ENCODE measurements at places on chromosomes 1 and 21.

DNA sequence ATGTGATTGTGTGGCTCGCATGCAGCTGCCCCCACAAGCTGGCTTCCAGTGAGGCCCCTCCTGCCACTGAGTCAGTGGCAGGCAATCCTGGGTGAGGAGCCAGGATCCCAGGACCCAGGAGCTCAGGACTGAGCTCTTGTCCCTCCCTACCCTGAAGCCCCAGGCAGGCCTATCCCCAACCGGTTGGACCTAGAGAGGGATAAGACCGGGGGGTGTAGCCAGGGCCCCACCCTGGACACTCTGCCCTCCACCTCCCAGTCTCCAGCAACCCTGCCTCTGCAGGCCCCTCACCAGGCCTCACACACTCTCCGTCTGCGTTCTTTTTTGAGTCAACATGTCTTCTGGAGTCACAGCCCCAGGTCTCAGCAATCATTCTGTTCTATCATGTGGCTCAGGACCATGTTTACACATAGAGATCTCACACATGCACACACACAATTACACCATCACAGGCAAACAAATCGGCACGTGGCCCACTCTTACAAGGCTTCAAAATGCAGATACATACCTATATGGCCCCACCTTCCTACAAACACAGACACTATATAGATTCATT is 2.6 kb downstream of the VSIG8 start:
- DNase-seq: no peak

DNA sequence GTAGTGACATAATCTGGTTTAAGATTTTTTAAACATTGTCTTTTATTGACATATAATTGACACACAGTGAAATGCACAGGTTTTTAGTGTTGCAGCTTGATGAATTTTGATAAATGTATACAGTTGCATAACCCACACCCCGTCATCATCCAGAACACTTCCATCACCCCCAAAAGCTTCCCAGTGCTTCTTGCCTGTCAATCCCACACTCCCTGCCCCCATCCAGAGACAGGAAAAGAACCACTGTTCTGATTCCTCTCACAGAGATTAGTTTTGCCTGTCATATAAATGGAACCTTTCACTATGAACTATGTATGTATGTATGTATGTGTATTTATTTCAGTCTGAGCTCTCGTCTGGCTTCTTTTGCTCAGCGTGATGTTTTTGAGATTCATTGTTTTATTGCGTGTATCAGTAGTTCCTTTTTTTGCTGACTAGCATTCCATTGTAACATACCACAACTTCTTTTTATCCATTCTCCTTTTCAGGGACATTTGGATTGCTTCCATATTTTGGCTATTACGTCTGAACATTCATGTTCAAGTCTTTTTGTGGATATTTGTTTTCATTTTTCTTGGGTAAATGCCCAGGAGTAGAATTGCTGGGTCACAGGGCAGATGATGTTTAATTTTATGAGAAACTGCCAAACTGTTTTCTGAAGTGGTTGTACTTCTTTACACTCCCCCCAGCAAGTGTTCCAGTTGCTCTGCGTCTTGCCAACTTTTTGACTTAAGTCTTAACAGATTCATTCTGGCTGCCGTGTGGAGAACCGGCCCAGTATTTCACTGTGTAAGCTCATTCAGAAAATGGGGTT is 8.7 kb downstream of the UBIAD1 start:
- DNase-seq: no peak

- no peak for DNase-seq
These were observed 238.0 kb upstream of the TMEM51 start for GRCh38 chr1:14915356-14916054.

DNA sequence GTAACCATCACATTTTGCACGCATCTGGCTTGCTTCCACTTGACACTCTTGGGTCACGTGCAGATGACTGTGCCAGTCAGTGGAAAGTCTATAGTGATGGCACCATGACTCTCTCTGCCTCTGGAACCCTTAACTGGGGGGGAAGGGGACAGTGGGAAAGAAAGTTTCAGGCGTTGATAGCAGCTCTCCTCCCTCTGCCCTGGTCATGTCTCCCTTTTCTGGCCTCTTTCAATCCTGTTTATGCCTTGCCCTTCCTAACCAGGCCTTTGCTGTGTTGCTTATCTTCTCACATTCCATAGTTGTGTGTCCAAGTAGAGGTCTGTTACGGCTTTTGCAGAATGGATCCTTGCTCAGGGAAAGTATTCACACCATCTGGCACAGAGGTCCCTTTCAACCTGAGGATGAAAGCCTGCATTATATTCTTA is 93.5 kb downstream of the NRDC start:
- DNase-seq: no peak

DNA sequence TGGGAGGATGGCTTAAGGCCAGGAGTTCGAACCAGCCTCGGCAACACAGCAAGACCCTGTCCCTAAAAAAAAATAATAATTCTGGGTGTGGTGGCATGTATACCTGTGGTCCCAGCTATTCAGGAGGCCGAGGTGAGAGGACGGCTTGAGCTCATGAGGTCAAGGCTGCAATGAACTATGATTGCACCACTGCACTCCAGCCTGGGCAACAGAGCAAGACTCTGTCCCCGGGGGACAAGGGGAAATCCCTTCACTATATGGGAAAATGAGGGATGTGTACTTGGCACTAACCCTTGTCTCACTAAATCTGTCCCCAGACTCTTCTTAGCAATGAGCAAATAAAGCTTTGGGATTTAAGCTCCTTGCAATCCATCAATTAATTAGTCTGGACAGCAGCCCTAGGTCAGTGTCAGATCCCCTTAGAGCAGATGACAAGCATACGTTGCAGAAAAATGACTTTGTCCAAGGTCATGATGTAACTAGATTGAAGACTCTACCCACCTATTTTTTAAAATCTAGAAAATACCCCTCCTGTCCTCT is 9.4 kb downstream of the KDM5B start:
- DNase-seq: no peak

- no peak for DNase-seq
These were observed 35.1 kb downstream of the IL6R start for GRCh38 chr1:154440036-154440804.

DNA sequence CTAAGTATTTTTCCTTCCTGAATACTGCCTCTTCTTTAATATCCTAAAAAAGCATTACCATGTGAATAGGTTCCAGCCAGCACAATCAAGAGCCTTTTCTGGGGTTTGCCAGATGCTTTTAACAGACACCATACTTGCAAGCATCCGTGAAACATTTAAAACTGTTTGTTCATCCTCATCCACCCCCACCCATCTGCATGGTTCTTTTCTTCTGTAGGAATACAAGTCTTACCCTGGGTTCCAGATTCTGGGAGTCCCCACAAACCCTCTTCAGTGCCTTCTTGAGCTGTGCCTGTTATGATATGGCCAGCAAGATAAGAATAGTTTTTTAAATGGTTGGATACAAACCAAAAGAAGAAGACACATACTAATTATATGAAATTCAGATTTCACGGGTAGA is 354.9 kb upstream of the PLXNA2 start:
- DNase-seq: no peak

DNA sequence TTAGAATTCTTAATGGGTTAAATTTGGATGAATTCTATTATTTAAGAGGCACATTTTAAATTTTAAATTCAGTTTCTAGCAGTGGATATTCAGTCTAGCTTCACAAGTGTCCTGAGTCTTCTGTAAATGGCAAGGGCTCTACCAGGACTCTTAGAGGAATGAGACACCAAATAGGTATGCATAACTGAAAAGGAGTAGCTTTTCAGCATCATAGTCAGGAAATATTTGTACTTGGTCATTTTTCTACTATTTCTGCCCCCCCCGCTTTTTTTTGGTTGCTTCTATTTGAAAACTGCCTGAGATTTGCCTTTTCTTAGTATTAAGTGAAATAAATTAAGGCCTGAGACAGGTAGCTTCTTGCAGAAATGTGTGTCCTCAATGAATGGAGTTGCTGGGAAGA is 80.2 kb downstream of the MAST2 start:
- DNase-seq: no peak

- no peak for DNase-seq
These were observed 43.0 kb downstream of the ITGB3BP start for GRCh38 chr1:63480057-63480456.

GRCh38 chr1:6473974-6474814 is 8.2 kb upstream of the TNFRSF25 start:
- DNase-seq: no peak

DNA sequence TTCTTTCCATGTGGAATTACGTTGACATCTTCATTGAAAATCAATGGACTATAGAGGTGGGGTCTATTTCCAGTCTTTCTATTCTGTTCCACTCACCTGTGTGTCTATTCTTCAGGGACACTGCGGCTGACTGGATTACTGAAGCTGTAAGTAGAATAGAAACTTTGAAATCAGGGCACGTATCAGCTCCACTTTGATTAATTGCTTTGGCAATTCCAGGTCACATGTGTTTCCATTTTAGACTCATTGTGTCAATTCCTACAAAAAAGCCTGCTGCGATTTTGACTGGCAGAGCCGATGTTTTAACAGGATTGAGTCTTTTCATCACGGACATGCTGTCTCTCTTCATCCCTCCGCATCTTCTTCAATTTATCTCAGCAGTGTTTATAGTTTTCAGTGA is 20.9 kb upstream of the RNF223 start:
- no peak for DNase-seq

DNA sequence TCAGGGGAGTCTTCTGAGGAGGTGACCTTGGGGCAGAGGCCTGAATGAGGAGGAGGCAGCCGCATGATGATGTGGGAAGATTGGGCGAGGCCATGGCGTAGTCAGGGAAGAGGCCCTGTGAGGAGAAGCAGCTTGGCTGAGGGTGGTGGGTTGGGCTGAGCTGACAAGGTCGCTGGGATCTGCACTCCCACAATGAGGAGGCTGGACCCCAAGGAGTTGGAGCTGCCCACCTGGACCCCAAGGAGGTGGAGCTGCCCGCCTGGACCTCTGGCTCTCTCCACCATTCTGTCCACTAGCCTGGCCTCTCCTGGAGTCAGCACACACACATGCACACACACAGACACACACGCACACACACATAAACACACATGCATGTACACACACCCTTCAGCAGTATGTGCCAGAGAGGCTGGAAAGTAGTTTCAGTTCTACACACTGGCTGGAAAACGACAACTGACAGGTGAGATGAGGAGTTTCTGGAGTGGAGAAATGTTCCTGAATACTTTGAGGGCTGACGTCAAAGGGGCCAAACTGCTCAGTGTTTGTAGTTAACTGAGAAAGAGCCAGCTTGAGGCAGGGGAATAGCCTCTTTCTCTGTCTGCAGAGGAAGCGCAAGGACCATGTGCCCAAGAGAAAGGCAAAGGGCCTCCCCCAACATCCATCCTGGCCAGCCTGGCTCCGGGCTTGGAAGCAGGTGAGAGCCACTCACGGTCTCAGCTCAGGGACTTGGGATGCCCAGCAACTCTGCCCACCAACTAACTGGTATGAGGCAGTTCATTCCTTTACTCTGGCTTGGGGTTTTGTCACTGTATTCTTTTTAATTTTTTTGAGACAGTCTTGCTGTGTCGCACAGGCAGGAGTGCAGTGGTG is 7.1 kb downstream of the SMPDL3B start:
- no peak for DNase-seq

GRCh38 chr1:54253480-54253879 is 53.5 kb downstream of the MRPL37 start:
- DNase-seq: no peak
